ENCODE measurements at places on chromosomes 1 and 21.

- peak; percentile 91 for DNase-seq
Measured at GRCh38 chr1:93738075-93738622, 56.5 kb upstream of the BCAR3 start.

GRCh38 chr1:233005703-233006102, 55.3 kb downstream of the NTPCR start:
- peak; percentile 39 for DNase-seq

GRCh38 chr1:11682287-11682771, 1.4 kb upstream of the MAD2L2 start:
- peak; percentile 81 for DNase-seq

DNA sequence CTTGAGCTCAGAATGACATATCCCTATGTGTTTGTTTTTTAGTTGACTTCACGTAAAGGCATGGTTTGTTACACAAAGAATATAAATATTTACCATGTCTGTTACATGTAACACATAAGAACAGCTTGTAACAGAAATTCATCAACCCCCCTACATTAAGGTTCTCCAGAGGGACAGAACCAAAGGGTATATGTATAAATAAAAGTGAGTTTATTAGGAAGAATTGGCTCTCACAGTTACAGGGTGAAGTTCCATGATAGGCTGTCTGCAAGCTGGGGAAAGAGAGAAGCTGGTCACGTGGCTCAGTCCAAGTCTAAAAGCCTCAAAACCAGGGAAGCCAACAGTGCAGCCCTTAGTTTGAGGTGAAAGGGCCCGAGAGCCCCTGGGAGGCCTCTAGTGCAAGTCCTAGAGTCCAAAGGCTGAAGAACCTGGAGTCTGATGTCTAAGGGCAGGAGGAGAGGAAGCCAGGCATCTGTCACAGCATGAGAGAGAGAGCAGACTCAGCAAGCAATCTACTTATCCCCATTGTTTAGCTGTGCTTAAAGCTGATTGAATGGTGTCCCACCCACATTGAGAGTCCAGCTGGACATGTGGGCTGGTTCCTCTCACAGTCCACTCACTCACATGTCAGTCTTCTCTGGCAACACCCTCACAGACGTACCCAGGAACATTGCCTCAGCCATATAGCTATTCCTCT, 15.8 kb downstream of the THRAP3 start:
- DNase-seq: peak; percentile 76

Measured in osteoblast (primary cell).